ENCODE measurements at places on chromosomes 4 and X.

DNA sequence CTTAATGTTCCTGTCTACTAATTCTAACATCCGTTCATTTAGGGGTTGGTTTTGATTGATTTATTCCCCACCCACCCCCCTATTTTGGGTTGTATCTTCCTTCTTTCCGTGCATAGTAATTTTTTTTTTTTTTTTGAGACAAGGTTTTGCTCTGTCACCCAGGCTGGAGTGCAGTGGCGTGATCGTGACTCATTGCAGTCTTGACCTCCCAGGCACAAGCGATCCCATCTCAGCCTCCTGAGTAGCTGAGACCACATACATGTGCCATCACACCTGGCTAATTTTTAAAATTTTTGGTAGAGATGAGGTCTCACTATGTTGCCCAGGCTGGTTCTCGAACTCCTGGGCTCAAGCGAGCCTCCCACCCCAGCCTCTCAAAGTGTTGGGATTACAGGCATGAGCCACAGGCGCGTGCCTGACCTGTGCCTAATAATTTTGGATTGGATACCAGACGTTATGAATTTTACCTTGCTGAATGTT lies 79.9 kb downstream of the ZFX start:
- no peak for DNase-seq

DNA sequence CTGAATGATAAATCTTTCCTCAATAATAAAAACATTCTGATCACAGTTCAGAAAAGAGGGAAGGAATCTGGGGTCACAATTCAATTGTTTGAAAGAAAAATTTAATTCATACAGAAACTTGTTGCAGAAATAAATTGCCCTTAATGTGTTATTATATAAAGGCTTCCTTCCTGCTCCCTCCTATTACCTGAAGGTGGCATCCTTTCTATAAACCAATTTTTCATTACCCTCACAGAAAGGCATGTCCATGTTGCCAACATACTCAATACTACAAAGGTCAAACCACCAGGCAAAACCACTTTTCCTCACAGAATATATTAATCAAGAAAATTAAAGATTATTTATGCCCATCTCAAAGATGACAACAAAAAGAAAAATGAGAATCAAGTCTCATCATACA lies 194.3 kb upstream of the CT83 start:
- no peak for DNase-seq

DNA sequence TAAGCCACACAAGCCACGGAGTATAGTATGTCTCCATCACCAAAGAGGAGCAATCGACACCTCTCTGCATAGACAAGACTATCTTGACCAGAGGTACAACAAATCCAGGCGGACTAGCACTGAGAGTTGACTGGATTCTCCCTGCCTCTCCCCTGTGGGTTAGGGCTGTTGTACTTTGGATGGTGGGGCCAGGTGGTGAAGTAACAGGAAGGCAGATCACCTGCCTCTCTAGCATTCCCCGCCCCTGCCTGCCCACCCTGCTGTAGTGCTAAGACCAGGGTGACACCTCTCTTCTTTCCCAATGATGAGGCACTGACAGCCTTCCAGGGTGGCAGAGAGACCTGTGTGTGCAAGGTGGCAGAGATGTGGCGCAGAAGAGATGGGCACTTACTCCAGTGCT lies 47.5 kb upstream of the TRIM2 start:
- DNase-seq: no peak

DNA sequence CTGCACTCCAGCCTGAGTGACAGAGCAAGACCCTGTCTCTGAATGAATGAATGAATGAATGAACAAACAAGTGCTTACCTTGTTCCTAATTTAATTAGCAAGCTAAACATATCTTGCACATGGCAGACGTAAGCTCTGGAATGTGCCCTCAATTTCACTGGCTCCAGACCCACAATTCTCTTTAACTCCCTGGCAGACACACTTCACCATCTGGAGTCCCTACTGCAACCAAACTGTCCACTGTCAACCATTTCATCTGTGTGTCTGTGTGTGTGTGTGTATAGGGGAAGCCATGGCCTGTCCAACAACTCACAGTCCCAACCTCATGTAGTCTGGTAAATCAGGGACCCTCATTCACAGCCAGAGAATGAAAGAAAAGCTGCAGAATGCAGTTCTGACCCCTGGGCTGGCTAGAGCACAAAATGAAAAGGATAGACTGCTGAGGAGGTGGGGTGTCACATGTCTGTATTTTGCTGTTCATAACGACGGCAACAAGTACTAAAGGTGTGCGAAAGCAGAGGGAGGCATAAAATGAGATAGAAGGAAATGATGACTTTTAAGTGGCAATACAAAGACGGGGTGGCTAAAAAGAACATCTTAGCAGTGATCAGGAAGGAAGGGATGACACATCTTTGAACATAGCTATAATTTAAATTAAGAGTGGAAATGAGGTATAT lies 114.1 kb downstream of the TSPAN5 start:
- DNase-seq: no peak

- DNase-seq: no peak
Observed at GRCh38 chr4:182228991-182229577, 14.1 kb upstream of the TENM3 start.

DNA sequence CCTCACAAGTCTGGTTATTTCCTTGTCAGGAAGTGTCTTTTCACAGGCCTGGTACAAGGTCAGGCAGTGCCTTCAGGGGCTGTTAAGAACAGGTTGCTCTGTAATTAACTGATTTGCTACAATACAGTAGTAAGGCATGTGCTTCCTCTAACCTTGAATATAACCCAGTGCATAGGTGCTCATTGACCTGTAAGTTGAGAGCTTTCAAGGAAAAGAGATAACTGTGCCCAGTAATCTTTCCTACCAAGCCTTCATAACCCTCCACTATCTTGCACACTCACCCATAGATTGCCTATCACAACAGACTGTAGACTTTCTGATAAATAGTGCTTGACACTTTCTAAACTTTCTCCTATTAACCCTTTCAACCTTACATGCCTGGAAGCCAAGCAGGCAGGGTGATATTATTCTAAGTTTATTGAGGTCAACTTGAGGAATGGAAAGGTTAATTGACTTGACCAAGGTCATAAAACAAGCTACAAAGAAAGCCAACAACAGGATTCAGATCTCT lies 148.1 kb downstream of the PPARGC1A start:
- no peak for DNase-seq

- no peak for DNase-seq
Observed at GRCh38 chr4:2402048-2402842, 16.2 kb downstream of the ZFYVE28 start.

DNA sequence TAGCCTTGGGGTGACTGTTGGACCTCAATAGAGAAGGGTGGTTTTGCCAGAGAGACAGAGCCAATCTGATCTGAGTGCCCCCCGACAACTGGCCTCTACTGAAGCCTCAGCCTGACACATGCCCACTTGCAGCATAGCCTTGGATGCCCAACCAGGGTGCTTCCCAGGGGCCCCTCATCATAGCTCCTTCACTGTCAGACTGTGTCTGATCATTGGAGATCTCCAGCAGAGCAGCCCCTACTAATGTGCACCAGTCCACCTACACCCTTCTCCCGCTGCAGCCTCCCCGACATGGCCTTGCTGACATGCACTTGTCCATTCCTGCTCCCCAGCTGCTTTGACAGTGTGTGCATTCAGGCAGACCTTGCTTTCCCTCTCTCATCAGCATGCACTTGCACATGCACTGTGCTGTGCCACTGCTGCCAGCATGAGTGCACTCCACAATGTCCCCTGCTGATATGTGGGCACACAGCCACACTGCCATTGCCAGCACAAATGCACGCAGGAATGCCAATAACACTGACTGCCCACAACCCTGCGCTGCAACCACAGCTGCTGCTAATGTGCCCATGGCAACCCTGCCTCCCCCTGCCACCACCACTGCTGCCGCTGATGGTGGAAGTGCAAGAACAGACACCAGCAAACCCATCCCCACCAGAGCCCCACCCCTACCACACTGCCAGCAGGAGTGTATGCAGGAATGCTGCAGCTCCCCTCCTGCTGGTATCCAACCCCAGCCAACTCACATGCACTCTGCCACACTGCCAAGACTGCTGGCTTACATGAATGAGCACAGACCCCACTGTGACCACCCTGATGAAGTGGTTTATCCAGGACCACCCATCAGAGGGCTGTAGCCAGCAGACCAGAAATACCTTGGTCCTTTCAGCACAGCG lies 68.1 kb upstream of the ZMAT1 start:
- DNase-seq: no peak

DNA sequence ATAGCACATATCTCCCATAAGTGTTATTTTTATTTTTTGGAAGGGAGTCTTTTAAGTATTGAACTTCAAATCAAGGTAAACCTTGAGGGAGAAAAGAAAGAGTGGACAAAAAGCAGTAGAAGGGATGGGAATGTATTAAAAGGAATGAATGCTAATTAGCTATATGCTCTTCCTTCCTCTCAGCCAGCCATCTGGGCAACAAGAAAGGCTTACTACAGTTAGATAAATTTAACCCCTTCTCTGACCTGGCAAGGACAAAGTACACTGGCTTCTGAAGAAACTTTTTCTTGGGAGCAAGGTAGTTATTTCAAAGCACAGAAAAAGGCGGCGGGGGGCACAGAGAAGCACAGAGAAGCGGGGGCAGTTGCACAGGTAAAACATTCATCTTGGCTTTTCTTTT lies 54.6 kb downstream of the GAB1 start:
- no peak for DNase-seq

GRCh38 chr4:8771666-8772065 lies 100.0 kb downstream of the HMX1 start:
- DNase-seq: no peak
